OCI-LY7 (cell line): ENCODE measurements at places on chromosomes 11 and 22.

DNA sequence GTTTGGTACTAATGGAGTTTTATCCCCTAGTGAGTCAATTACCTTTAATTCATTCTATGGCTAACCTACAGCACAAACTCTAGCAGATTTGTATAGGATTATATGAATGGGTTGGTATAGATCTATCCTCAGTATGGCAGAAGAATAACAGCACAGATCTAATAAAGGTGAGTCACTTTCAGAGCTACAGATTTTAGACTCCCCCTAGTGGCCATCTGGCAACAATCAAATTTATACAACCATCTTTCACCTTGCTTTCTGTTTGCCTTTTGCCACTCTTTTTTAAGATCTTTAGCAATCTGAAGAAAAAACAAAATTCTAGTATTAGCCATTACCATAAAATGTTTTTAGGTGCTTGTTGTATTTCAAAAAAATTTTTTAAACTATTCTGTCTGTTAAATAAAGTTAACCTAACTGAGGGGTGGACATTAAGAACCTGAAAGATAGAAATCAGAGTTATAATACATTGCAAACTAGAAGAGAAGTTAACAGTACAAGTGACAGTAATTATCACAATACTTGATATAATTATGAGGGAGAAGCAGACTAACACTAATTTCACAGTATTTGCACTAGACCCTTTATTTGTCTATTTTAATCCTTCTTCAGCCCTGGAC is 25.8 kb downstream of the DDIAS start:
- DNase-seq: peak; percentile 84

DNA sequence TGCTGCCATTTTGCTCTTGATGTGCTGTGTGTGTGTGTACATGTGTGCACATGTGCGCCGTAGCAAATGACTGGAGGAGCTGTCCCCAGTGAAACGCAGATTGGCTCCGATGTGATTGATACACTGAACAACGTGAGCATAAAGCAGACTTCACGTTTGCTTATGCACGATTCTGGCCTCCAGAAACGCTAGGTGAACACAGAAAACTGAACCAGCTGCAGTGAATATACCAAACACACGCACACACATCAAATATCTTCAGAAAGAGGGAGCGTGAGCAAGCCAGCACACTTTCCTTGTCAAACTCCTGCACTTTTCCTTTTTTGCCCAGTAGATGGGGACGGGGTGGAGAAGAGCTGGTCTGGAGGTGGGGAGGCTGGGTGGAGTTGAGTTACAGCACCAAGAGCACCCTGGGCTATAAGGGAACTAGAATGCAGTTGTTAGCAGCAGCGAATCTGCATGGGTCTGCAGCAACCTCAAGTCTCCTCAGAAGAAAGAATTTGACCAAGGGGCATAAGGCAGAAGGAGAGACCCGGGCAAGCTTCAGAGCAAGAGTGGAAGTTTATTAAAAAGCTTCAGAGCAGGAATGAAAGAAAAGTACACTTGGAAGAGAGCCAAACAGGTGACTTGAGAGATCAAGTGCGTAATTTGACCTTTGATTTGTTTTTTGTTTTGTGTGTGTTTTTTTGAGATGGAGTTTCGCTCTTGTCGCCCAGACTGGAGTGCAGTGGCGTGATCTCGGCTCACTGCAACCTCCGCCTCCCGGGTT is 77.8 kb upstream of the CADM1 start:
- DNase-seq: no peak

DNA sequence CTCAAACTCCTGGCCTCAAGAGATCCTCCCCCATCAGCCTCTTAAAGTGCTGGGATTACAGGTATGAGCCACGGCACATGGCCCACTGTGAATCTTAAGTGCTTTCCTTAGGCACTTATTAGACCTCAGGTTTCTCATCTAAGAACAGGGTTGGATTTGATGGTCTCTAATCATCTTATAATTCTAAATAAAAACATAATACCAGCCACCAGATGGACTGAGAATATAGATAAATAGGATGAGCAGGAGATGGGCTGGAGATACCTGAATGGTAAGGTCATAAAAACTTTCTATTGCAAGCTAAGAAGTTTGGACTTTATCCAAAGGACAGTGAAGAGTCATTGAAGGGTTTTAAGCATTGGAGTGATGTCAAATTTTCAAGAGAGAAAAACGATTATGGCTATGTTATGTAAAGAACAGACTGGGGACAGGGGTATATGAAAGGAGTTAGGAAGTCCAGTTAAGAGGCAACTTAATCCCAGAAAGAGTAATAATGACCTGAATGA is 85.2 kb downstream of the RELT start:
- no peak for DNase-seq

GRCh38 chr11:120137187-120137610 is 714 bp downstream of the TRIM29 start:
- DNase-seq: no peak
